ENCODE measurements at places on chromosomes 7 and 10.

DNA sequence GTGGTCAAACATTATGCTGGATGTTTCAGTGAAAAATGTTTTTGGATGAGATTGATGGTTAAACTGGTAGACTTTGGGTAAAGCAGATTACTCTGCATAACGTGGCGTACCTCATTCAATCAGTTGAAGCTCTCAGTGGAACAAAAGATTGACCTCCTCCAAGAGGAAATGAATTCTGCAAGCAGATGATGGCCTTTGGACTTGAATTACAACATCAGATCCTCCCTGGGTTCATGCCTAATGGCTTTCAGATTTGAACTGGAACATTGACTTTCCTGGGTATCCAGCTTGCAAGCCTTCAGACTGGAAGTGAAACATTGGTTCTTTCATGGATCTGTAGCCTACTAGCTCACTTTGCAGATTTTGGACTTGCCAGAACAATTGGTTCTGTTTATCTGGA, 169.3 kb upstream of the MALRD1 start:
- DNase-seq, result no peak

- no peak for DNase-seq
These were observed 91.3 kb downstream of the PPP1R17 start for GRCh38 chr7:31778296-31778695.

DNA sequence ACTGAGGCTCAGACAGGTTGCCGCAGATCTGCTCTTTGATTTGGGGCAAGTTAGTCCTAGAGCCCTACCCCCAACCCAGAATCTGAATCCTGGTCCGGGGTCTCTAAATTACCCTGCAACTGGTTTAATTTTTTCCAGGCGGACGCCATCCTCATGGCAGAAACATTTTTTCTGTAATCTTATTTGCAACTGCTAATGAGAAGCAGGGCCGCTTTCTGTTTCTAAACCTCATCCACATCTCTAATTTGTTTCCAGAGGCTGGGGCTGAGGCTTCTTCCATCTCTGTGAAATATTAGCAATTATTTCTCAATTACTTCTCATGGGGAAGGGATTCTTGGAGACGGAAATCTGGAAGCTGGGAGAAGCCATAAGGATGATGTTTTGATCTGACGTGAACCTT, 261.6 kb downstream of the RPS24 start:
- DNase-seq, result no peak

- no peak for DNase-seq
These were observed 98.0 kb downstream of the GRB10 start for GRCh38 chr7:50684713-50685075.

DNA sequence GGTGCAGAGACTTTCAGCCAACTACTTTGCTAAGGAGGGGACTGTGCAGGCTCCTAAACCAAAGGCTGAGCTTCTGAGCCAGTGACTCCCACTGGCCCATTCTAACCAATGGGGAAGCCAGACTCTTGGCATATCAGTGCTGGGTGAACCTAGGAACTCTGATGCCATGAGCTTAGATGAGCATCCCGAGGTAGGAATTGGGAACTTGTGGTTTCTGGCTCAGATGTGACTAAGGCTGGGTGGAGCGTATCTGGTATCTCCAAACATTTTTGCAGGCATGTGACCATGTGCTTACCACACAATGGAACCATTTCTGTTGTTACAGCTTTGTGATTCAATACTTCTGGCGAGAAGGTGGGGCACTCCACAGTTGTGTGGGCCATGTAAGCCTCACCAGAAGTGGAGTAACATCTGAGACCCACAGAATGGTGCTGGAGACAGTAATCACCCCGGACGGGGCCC, 2.5 kb upstream of the AVPI1 start:
- no peak for DNase-seq

DNA sequence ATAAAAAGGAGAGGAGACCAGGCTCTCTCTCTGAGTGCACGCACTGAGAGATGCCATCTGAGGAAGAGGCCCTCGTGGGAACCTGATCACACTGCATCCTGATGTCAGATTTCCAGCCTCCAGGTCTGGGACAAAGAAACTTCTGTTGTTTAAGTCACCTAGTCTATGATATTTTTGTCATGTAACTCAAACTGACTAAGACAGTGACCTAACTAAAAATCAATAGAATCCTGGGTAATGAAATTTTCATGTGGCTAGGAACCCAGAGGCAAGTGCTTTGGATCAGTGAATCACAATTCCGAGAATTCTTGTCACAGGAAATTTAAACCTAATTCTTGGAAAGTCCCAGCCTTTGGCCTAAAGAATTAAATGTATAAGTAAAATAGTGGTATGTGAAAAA, 107.7 kb downstream of the SLC16A9 start:
- no peak for DNase-seq

DNA sequence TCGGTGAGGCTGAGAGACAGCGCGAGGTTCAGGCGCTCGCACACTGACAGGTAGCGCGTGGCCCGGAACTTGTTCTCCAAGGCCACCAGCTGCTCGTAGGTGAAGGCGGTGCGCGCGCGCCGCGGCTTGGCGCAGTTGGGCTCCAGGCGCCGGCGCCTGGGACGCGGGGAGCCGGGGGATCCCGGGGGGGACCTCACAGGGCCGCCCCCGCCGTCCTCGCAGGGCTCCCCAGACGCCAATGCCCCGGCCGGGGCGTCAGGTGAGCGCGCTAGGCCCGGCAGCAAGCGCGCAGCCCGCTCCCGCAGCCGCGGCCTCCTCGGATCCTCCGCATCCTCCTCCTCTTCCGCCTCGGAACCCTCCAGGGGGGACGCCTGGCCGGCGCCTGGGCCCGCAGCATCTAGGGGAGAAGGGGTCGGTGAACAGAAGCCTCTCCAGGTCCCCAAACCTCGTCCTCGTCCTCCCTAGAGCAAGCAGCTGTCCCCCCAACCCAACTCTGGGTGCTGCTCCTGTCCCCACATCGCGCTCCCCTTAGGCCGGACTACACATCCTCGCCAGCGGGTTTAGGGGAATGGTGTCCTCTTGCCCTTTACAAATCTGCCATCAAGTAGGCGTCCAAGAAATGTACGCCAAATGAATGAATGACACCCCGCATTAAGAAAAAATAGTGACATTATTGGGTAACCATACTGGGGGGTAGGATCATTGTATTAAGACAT, 1.9 kb downstream of the NKX1-2 start:
- no peak for DNase-seq

DNA sequence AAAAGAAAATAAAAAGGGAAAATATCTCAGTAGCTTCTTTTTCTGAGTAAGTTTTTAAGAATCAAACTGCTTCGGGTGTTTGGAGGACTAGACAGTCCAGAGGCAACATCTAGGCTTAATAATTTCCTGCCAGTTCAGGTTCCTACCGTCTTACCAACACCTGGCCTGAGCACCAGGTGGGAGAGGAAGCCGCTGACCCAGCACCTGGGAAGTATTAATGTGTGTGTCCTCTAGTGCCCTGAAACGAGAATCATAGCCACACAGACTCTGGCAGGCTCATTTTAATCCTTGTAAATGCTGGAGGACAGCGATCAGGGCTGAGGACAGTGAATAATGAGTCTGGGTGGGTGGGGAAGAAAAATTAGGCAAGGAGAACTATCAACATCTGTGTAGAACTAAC, 137.4 kb downstream of the ZNF438 start:
- no peak for DNase-seq

- no peak for DNase-seq
These were observed 48.0 kb upstream of the INHBA start for GRCh38 chr7:41750661-41751540.

GRCh38 chr7:66609176-66609575, 19.5 kb upstream of the KCTD7 start:
- no peak for DNase-seq

GRCh38 chr10:101000127-101000914, 713 bp downstream of the LZTS2 start:
- no peak for DNase-seq

GRCh38 chr7:155506854-155507337, 39.5 kb downstream of the CNPY1 start:
- DNase-seq, result peak; percentile 87

DNA sequence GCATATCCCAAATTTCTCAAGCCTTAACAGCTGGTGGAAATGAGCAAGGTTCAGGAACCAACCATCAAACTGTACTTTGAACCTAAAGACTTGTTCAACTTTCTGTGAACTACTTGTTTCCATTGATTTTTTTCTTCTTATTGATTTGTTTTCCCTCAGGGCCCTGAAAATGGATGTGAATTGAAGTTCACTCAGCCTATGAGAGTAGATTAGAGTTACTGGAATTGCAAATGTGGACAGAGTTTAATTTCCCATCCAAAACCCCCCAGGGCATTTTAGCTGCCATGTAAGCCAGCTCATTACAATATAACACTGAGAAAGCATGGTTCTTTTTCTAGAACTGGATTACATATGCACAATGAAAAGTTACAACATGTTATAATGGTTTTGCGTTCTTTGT, 1105.7 kb downstream of the REEP3 start:
- DNase-seq, result no peak

DNA sequence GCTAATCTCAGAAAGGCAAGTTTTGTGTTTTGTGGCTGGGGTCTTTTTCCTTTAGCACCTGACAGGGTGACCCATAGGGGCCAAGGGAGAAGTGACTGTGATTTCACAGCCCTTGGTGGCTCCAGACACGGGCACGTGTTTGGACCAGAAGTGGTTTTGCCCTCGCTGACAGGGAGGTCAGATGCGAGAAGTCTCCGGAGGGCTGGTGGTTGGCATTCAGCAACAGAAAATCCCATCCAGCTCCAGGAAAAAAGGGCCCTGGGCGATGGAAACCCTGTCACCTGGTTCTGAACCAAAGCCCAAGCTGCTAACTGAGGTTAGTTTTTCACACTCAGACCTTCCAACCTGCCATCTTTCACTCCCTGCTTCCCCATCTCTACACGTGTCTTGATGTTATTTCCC, 272.9 kb downstream of the TRIL start:
- no peak for DNase-seq

DNA sequence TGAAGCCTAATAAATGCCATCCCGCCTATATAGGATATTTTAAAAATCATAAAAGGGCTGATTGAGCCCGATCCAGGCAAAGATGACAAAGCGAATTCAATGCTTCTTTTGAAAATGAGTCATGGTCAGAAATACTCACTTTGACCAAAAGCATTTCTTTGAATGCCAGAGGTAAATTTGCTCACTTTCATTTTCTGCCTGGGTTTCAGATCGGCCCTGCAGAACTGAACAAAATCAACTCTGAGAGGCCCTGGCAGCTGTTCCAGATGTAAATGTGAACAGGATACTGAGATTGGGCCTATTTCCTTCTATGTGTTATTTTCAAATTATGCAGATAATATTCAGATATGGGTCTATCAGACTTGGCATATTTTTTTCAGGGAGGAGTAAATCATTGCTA, 114.8 kb upstream of the ARID5B start:
- no peak for DNase-seq

DNA sequence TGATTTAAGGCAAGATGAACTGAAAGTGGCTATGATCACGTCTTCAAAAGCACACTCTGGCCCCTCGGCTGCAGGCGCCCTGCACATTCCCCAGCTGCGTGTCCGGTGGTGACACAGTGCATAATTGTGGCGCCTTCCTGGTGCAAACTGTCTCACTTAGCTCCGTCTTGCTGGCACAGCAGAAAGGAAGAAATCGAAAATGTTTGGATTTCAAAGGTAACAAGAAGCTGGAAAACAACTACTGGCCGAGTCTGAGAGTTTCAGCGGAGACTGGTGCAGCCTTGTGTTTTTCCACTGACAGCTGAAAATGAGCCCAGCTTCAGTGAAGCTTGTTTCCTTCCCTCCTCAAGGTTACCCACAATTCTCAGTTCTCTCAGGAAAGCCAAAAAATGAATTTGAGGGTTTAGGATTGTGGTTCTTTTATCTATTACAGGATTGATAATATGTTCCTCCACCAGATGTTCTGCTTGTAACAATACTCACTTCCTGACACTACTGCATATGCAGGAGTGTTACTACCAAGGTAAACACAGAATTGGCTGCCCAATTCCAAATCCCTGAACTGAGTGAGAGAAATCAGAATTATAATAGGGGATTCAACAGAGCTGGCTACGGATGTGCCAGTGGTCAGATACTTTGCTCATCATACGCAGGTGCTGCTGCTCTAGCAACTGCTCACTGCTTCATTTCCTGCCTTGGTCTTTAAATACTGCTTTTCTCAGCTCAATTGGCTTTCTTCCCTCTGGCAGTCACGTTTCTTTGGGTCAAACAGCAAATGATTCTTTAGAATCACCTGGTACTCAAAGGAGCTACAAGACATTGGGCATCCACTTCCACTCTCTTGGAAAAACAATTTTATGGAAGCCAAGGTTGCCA, 63.7 kb downstream of the TRUB1 start:
- no peak for DNase-seq

GRCh38 chr7:105322655-105323277, 66.0 kb downstream of the SRPK2 start:
- no peak for DNase-seq

GRCh38 chr10:89949496-89949895, 248.1 kb downstream of the KIF20B start:
- DNase-seq, result no peak

GRCh38 chr10:103828107-103828506, 27.3 kb downstream of the SH3PXD2A start:
- DNase-seq, result no peak

DNA sequence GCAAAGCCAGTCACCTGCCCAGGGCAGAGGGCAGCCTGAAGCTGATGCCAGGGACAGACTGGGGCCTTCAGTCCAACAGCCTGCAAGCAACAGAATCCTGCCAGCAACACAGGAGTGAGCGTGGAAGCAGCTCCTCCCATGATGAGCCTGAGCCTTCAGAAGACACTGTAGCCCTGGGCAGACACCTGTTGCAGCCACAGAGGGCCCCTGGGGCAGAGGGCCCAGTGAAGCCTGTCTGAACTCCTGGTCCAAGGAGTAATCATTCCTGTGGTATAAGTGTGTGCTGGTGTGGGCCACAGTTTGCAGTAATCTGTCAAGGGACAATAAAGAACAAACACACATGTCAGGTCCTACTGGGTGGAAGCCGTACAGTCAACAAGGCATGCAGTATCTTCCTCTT, 2.9 kb upstream of the PFKP start:
- no peak for DNase-seq

- no peak for DNase-seq
These were observed 473.0 kb upstream of the KLF6 start for GRCh38 chr10:4257939-4258465.

DNA sequence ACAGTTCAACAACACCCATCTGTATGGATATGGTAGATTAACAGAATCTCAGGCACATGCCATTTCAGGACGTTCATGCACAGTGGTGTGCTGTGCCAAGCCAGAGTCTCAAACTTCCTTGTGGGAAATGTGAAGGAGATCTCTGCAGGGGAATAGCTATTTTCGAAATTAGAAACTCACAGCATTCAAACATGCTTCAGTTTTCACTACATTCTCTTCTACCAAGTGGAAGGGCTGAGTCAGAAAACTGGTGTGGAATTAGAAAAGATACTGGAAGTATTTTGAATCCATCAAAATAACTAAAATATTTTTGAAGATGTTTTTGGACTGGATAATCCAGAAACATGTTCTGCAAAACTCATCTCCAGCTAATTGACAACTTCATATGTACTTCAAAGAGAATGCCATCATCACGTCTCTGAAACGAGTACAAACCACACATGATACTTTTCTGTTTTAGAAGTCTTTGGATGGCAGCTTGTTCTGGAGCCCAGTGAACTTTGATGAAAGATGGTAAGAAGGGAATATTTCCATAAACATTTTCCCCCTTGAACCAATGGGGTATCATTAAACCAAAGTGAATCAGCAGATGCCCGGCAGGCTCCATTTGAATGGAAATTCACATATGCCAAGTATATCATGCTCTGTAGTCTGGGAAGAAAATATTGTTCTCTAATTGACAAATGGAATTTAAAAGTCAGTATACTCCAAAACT, 616.3 kb upstream of the IGFBP3 start:
- no peak for DNase-seq

GRCh38 chr10:48587819-48588218, 17.1 kb downstream of the ARHGAP22 start:
- no peak for DNase-seq
